Fibroblast of skin of left quadriceps (primary cell): ENCODE measurements at places on chromosomes 11 and 22.

- no peak for DNase-seq
These were observed 17.2 kb downstream of the TEF start for GRCh38 chr22:41398921-41399320.

DNA sequence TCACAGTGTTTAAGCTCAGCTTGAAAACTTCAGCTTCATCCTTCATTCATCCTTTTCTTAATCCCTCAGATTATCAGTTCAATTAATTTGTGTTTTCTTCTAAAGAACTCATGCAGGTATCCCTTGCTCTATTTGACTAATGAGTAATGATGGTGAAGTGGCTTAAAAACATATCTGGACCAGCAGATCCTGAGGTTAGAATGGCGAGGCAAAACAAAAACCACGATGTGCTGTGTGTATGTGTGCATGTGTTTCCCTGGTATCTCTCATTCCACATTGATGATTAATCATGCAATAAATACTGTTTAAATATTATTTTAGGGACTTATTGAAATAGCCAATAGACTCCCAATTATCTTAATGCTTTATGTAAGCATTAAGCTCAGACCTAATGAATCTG is 437.0 kb downstream of the DYNC2H1 start:
- DNase-seq: no peak

DNA sequence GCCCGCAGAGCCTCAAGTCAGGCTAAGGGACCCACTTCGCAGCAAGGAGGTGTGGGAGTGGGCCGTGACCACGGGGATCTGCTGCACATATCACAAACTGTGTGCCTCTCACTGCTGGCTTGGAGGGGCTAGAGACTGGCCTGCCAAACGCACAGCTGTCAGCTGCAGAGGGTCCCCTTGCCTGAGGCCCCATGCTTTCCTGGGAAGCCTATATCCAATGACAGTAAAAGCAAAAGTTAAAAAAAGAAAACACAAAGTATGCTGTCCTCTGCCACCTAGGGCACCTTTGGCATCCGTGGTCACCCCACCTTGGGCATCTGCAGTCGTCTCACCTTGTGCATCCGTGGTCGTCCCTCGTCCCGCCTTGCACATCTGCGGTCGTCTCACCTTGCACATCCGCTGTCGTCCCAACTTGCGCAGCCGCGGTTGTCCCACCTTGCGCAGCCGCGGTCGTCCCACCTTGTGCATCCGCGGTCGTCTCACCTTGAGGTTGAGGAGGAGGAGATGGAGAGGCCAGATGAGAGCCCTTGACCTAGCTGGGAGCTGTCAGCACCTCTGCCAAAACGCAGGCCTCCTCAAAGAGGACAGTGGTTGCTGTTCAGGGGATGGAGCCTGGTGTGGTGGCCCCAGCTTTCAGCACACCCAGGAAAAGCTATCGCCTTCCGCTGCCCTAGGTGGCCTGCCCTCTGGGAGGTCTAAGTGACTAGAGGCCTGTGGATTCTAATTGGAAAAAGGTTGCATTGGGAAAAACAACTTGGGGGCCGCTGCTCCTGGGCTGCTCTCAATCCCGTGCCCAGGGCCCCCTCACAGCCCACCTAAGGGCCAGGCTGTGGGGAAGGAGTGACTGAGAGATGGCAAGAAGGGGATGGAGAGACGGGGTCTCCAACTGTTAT is 90.5 kb downstream of the MYEOV start:
- no peak for DNase-seq

- no peak for DNase-seq
These were observed 5.8 kb downstream of the ISX start for GRCh38 chr22:35071784-35072183.

DNA sequence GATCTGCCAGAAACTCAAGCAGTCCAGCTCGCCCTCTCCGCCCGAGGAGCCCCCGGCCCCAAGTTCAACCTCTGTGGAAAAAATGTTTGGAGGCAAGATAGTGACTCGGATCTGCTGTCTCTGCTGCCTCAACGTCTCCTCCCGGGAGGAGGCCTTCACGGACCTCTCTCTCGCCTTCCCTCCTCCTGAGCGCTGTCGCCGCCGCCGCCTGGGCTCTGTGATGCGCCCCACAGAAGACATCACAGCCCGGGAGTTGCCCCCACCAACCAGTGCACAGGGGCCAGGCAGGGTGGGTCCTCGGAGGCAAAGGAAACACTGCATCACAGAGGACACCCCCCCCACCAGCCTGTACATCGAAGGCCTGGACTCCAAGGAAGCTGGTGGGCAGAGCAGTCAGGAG is 20.8 kb downstream of the USP35 start:
- no peak for DNase-seq

DNA sequence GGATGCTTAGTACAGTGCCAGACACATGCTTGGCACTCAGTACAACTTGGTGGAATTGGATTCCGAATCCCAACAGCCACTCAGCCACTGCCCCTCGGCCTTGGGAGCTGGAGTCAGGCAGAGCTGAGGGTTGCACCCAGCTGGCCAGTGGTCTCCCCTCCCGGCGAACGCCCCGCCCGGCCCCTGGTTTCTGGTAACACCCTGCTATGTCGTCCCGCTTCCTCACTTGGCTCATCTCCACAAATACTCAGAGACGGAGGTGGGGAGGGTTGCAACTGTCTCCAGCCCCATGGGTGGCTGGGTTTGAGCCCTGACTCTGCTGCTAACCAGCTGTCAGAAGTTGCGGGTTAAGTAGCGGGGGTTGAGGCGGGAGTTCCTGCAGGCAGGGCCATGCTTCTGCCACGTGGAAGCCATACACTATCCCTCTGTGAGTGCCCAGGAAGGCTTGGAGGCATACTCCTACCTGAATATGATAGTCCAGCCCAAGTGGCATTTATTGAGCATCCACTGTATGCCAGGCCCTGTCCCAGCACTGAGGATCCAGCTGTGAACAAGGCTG is 67.1 kb downstream of the GRIK4 start:
- no peak for DNase-seq
